ENCODE measurements at places on chromosomes 7 and 10.

DNA sequence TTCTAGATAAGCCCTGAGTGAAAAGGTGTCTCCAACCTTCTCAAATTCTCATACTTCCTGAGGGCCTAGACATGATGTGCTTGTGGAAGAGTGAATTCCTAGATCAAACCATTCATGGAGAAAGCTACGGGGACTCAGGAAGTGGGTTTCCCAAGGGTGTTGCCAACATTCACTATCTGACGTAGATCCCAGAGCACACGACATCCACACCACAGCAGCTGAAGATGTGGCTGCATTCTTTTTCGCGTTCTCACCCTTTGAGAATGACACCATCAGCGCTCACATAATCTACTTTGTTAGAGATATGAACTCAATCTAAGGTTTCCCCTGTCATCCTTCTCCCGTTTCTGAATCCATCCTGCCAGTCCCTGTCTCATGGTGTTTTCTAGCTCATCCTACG lies 290.8 kb downstream of the DNAJB6 start:
- no peak for DNase-seq

DNA sequence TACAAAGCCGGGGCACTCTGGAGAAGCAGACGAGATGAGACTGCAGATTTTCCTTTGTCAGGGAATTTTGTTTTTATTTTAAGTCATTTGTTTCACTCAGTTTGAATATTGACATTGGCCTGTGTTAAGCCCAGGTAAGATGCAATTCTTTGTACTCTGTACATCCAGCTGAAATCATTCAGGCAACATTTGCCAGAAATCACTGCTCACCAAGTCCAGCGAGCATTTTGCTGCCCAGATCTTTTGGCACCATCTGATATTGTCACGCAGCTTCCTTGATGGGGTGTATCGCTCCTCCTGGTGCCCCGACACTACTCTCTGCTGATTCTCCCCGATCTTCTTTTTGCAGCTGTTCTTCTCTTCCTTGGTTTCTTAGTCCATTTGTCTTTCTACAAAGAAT lies 261.7 kb downstream of the GALNT17 start:
- no peak for DNase-seq

DNA sequence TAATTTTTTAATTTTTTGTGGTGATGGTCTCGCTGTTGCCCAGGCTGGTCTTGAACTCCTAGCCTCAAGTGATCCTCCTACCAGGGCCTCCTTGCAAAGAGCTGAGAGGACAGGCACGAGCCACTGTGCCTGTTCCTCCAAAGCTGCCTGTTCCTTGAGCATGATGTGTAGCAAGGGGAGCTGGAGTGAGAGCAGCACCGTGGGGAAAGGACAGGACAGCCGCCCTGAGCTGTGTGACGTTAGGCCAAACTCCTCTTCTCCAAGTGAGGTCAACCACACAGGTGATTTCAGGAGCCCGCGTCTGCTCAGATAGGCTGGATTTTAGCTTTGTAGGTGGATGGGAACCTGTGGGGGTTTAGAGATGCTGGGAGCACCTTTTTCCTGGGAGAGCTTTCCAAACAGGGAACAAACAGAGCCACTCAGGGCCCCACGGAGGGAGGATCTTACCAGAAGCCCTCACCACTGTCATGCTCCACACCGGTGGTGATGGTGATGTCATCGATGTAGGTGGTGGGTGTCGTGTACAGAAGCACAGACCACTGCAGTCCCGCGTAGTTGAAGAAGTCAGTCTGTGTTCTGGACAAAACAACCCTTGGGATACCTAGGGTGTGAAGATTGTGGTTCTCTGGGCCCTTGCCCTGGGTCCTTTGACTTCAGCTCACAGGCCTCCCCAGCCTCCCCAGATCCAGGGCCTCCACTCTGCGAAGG lies 44.8 kb upstream of the ZNF479 start:
- no peak for DNase-seq

DNA sequence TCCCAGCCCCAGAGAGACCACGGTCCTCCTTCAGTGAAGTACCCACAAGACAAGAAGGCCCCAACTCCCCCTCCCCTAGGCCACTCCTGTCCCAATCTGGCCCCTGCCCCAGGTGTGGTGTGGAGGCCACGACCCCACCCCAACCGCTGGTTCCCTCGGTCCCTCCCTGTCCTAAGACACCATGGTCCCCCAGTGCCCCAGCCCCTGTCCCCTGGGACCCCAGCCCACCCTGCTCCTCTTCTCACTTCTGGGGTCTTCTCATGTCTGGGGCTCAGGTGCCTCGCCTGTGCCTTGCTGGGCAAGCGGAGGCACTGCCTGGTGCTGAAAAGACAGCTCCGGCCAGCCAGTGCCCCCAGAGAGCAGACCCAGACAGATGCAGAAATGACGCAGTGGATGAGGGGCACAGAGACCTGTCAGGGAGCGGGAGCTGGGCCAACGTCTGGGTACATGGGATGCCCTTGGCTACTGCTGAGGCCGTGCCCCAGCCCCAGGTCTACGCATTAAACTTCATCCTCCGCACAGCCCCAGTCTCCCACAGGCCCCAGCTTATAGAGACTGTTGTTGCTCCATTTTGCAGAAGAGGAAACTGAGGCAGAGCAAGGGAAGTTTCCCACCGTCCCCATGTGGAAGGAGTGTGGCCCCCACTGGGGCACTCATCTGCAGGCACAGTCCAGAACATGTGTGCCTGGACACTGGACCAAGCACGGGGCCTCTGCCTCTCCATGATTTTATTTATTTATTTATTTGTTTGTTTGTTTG lies 14.8 kb downstream of the GRIFIN start:
- DNase-seq = no peak

GRCh38 chr7:151126491-151127137 lies 40.3 kb downstream of the AGAP3 start:
- DNase-seq = no peak

- DNase-seq = no peak
Measured at GRCh38 chr10:131723297-131724168, 177.3 kb upstream of the PPP2R2D start.

DNA sequence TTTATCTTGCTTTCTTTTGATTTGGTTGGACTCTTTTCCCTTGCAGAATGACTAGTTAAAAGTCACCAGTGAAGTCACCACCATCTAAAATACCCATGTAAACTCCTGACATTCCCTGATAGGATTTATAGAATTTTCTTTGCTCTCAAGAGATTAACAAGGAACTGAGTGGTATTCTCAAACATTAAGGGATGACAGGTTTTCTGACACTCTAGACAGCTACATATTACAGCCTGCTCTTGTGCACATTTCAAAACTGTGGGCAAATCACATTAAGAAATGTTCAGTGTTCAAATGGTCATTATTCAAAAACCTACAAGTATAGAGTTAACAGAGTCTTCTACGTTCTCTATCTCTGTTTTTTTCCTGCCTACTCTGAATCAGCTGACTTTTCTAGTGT lies 15.8 kb upstream of the ACSM6 start:
- DNase-seq = no peak

DNA sequence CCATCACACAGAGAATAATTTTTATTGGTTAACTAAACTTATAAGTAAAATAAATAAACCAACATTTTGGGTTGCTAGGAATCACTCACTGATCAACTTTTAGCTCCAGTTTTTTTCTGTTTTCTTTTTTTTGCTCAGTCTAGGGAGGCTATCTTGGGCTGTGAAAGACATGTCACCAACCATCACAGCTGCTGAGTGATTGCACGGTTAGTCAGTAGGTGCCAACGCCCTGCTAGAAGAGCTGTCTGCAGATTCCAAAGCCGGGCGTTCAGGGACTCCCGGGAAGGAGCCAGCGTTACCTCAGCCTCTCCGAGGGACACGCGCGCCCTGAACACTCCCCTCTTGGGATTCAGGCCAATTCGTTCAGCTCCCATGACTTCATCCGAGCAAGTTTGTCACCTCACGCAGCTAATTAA lies 604 bp upstream of the STAM start:
- peak; percentile 82 for DNase-seq

- DNase-seq = peak; percentile 4
Measured at GRCh38 chr10:86178401-86179152, 188.0 kb downstream of the GRID1 start.

DNA sequence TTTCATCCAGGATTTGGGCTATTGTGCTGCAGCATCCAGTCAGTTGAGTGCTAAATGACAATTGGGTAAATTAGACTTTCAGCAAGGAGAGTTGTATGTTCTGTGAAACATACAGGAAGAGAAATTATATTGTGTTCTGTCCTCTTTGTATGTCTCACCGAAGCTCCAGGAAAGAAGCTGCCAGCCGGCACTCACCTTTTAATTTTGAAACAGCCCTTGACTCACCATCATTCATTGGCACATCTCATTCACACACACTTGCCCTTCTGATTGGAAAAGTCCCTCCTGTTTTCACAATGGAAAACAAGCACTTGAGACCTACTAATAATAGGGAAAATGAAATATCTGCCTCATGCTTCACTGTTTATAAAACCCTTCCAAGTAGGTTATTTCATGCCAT lies 495.6 kb downstream of the RPS24 start:
- DNase-seq = no peak

DNA sequence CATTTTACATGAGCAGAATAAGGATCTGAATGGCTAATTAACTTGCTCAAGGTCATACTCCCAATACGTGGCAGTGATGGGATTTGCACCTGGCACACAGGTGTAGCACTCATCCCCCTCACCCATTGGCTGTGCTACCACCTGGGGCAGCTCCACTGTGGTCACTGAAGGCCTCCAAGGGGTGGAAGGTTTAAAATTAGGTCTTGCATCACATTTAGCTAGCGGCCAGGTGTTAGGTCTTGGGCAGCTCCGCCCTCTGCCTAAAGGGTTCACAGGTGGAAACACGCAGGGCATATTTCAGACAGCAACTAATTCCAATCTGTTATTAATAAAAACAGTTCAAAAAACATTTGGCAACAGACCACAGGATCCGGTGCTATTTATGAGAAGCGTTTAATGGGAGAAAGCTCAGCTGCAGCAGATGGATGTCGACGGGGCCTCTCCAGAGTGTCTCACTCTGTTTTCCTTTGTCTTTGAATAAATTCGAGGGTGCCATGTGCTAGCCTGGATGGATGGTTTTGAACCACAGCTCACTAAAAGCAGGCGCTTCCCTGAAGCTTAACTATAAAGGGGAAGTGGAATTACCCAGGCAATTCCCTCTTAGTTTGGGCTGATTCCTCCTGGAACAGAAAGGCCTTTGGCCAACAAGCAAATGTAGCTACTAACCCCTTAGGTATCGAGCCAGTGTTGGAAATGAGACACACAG lies 1017.6 kb downstream of the TYW1 start:
- DNase-seq = no peak

DNA sequence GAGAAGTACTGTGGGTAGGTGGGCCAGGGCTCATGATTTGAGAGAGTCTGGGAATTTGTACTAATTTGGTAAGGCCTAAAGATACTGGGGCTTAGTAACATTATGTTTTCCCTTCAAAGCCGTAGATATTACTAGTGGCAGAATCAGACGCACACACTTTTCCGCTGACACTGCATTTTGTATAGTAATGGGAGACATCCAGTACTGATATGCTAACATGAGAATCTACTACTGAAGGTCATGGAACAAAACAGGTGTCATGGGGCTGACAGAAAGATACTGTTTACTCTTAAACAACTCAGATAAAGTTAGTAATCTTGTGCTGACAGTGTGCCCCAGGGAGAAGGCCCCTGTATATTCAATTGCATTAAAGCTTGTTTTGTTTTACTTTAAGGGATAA lies 11.1 kb upstream of the GIMAP7 start:
- DNase-seq = no peak

- DNase-seq = no peak
Measured at GRCh38 chr10:132634241-132634946, 96.8 kb downstream of the INPP5A start.

- DNase-seq = no peak
Measured at GRCh38 chr10:92810934-92811532, 37.3 kb upstream of the EXOC6 start.

- no peak for DNase-seq
Measured at GRCh38 chr7:153433223-153433622, 619.0 kb upstream of the DPP6 start.

- DNase-seq = no peak
Measured at GRCh38 chr7:95405208-95405607, 9.0 kb upstream of the PON3 start.

DNA sequence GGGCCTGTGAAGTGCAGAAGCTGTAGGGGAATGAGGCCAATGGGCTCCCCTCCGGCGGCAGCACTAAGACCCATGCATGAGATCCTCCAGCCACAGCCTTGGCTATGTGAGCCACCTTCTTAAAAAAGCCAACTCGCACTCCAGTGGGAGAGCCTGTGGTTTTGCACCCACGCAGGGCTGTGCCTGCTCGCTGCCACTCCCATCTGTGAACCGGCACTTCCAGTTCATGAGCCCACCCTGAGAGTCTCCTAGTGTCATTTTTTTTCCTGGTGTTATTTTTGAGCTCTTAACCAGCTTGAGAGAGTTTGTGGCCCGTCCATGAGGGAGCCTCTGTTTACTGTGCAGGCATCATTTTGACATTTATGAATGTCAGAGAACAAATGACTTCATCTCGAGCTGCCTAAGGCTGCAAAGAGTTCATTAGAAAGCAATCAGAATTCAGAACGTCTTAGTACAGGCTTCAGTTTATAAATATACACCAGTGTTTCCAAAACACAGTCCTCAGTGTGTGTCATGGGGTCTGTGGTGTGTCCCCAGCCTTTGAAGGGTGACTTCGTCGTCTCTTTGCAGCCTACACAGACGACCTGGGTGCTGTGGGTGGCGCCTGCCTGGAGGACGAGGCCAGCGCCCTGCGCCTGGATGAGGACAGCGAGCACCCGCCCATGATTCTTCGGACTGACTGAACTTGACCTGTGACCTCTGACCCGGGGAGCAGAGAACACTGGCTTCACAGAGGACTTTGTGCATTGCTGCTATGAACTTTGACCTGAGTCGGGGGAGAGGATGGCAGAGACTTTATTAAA lies 40.4 kb downstream of the WIPI2 start:
- no peak for DNase-seq

DNA sequence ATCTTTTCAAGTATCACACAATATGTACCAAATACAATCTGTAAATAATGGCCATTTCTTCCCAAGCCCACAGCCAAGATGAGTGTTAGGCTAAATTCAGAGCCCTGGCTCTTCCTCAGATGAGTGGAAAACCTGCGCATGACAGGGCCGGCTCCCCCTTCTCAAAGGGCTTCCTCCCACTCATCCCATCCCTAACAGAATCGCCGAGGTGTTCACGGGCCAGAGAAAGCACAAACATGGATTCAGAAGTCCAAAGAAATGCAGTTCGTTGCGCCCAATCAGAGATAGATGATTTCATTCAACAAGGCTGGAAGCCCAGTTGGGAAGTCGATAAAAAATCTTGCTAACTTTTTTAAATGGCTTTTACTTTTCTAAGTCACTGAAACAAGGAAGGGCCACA lies 121.8 kb downstream of the UBE2H start:
- no peak for DNase-seq

- DNase-seq = peak; percentile 23
Measured at GRCh38 chr10:86671985-86672710, 3.8 kb downstream of the LDB3 start.

DNA sequence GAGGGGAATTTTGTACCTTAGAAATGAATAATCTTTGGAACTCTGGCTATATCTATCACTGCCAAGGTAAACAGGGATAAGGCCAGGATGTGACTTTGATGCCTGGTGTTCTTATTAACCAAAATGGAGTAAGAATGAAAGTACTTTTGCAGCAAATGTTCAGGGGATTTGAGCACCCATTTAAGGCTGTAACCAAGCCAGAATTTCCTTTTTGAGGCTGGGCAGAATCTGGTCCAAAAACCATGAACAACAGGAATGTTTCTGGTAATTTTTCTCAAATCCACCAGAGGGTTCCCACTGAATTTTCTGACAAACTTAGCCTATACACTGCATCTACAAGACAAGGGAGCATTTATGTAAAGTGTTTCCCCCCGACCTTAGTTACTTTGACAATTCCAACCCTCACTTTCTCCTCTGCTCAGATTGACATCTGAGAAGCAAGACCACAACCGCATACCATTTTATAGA lies 120.6 kb downstream of the BAMBI start:
- no peak for DNase-seq

Measured in AG10803 (cell line).